Stomach (tissue), 19 donors: ENCODE measurements at places on chromosomes 11 and 22.

- no peak for DNase-seq
Observed at GRCh38 chr22:17794726-17795542, 20.7 kb upstream of the BID start.

GRCh38 chr22:17243524-17243923 lies 24.3 kb upstream of the ADA2 start:
- DNase-seq: no peak

DNA sequence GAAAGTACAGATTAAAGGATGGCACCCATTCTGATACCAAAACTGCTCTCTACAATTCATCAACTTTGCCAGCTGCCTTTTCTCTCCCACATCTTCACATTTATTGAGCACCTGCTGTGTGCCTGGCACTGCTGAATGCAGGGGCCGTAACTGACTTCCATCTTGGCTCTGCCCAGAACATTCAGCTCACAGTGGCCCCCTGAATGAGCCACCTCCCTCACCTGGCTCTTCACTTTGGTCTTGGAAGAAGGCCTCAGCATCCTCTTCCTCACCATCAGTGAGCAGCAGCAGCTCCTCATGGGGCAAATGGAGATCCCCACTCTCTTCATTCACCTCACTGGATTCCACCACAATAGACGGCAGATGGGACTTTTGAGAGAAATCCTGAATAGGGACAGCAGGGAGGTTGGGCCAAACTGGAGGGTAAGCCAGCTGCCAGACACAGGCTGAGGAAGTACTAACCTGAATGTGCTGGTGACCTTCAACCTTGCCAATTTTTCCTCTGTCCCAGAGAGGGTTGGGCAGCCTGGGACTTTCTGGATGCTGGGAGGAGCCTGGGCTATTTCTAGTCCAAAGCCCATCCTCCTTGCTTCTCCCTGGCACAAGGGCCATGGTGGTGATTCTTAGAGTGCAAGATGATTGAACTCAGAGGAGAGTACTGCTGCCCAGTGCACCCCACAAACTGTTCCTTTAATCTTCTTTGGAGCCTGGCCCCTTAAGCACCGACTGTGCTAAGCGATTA lies 1.9 kb upstream of the UQCC3 start:
- no peak for DNase-seq

GRCh38 chr11:2942872-2943710 lies 13.9 kb upstream of the PHLDA2 start:
- no peak for DNase-seq

- no peak for DNase-seq
Observed at GRCh38 chr11:45489281-45489905, 176.0 kb downstream of the CHST1 start.

DNA sequence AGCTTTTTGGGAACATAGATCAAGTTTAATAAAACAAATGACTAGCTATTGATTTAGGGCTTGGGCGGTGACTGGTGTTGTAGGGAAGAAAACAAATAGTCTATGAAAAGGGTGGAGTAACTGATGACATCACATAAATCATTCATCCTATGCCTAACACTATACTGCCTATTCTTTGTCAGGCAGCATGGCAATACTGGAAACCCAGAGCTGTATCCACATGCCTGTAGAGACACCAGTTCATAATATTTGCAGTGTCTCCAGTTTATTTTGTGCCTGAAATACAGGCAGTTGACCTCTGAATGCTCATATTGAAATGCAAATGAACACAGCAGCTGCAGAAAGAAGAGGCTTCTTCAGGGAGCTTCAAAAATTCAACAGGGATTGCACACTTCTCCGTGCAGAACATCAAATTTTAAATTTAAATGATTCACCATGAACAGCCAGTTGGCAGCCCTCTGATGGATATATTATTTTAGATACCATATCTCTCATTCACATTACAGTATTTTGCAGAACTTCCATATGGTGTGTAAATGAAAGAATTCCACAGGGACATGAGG lies 283.1 kb upstream of the CTSC start:
- no peak for DNase-seq

DNA sequence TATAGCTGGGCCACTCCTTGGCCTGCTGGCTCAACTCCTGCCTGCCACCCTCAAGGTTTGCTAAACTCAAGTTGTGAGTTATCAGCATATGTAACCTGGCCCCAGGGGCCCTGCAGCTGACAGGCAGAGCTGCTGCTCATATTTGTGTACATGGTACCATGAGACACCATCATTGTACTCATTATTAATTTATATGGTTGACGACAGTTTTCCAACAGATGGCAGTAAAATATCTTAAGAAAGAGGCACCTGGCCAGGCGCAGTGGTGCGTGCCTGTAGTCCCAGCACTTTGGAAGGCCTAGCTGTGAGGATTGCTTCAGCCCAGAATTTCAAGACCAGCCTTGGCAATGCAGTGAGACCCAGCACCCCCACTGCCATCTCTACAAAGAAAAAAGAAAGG lies 11.4 kb upstream of the DENND5A start:
- DNase-seq: peak; percentile 30

DNA sequence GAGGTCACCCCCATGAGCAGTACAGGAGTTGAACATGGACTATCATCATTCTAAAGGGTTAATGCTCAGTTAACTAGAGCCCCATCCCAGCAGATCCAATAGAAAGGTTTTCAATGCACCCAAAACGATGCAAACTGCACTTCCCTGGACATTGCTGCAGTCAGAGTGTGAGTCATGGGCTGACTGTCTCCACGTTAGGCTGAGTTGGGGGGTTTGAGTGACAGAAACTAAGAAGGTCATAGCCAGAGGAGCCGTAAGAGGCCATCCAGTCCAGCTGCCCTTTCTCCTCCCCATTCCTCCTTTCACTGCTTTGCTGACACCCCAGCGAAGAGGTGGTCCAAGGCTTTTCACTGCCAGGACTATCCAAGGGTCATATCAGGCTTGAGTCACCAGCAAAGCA lies 10.5 kb upstream of the OR2AT4 start:
- DNase-seq: no peak

DNA sequence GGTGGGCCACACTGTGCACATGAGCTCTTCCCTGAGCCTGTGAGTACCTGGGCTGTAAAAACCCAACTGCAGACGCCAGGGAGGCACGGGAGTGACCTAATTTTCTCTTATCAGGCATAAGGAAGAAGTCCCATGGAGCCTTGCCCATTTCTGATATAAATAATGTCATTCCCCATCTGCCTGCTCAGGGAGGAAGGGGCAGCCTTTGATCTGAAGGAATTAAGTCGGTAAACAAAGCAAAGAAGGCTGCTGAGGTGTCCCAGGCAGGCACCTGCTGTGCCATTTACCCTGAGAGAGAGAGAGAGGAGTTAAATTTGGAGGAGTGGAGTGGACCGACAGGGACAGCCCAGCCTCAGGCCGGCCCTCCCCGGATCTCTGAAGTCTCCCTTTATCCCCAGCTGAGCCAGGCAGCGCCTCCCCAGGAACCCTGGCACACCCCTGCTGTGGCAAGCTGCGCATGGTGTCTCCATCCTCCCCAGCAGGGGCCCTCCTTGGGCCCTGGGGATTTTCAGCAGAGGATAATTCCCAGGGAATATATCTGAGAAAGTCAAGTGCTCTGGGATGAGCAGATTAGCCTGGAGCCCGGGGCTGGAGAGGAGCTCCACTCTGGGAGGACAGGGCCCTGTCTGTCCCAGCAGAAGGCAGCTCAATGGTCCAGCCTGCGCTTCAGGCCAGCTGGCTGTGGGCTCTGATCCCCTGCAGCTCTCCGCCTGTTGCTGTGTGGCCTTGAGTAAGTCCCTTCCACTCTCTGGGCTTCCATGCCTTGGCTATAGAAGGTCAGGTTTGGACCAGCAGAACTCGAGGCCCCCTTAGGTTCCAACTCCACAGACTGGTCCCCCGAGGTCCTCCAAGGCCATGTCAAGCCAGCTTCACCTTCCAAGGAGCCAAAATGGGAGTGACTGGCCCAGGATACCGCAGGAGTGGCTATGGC lies 17.5 kb upstream of the CABP7 start:
- DNase-seq: no peak

DNA sequence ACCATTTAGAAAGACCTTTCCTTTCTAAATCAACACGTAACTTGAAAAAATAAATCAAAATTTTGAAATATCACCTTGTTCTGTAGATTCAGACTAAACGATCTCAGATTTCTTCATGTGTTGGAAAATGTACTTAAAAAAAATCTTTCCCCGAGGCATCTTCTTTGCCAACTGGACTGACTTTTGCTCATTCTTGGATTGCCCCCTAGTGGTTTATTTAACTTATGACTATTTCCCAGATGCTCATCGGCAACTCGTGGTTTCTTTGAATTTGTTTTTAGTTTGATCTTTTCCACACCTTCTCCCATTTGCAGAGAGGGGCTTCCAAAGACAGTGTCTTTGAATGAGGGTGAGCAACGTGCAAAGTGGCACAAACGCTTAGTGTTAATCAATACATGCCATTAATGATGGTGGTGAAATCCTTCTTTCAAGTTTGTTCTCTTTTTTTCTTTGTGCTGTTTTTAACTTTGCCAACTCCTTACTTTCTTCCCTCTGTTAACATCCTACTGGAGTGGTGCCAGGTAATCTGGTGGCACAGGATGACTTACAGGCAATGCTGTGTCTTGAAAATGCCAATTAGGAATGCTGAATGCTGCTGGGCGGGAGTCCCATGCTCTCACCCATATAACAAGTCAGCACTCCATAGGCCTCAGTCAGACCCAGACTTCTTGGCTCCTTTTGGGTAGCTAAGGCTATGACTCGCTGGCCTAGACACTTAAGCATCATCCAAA lies 18.3 kb downstream of the PRSS23 start:
- no peak for DNase-seq

DNA sequence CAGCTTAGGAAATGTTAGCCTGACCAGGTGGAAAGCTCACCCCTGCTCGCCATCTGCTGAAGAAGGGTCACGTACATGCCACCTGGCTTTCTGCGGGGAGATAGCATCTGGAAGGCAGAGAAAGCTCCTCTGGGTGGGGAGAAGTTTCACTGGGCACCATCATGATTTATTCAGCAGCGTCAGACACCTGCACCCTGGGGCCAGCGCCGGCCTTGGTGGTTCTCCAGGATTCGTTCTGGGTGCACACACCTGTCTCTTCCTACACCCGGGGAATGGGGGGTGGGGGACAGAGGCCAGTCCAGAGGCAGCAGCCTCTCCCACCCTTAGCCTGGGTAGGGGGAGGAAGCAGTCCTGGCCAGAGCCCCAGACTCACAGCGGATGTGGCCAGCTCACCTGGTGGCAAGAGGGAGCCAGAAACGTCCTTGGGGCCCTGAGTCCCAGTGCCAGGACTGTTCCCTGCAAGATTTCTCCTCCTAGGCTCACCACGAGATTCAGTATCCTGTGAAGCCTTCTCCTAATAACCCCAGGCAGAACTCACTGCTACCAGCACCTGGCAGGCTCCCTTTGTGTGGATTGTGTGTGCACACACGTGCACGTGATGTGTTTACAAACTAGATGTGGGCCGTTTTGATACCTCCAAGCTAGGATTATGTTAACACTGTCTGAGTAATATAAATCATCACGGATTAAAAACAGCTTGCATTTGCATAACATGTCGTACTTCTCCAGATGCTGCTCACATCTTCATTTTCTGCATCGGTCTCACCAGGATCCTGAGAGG lies 17.3 kb upstream of the RASD2 start:
- DNase-seq: no peak

DNA sequence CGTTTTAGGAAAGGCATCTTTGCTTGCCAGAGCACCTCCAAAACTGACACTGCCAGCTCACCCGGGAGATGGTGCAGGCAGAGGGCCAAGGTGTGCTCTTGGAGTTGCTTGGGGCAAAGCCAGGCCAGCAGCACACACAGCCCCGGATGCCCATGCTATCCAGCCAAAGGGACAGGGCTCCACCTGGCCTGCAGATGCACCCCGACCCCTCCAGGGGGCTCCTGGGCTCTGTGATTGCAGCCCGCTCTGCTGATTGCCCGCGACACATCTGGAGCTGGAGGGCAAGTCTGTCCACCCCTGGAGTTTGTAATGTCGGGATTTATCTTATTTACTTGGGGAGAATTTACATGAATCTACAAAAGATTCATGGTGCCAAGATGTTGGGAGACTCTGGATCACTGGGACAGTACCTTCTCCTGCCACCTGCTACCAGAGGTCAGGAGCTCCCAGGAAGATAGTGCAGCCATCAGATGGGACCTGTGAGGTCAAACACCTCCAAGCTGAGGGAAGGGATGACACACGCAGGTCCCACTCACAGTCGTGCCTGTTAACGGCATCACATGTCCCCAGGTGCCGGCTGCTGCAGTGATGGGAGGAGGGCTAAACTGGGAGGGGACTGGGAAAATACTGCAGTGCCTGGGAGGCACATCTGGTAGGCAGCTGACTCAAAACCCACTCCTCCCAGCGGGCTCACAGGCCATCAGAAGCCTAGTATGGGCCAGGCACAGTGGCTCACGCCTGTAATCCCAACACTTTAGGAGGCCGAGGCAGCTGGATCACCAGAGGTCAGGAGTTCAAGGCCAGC lies 17.2 kb downstream of the CBX7 start:
- DNase-seq: peak; percentile 76

DNA sequence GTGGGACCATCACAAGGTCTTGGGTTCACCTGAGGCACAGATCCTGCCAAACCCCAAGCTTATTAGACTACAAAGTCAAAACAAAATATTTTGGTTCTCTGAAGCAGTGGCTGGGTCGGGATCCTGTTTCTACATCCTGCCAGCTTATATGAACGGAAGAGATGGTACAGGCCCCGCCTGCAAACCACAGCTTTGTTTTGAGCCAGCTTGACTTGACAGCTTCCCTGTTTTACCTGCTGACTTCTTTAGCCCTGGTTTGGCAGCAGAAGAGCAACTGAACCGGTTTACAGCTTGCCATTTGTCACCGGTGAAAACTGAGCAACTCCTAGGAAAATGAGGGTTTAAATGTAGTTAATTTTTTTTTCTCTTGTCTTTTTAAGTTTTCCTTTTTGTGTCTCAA lies 11.4 kb downstream of the PACS1 start:
- peak; percentile 78 for DNase-seq

GRCh38 chr11:130816546-130817329 lies 99.5 kb downstream of the SNX19 start:
- DNase-seq: no peak

DNA sequence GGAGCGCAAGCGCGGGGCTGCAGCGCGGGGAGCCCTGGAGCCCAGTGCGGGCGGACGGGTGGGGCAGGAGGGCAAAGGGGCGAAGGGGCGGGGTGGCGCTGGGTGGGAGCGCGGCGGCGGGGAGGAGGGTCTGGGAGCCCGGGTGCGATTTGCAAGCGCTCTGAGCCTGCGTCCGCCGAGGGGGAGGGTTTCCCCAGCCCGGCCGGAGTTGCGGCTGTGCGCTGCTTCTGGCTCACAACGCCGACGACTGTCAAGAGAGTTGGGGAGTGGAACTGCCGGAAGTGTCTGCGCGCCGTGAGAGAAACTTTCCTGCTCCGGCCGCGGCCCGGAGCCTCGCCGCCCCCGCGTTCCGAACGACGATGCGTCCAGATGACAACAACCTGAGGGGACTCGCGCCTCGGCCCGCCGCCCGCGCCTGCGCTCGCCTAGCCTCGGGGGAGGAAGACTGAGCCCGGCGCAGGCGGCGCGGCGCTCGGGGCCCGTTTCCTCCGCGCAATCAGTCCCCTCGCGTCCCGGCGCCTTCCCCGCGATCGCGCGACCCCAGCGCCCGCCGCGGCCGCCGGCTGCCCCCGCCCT lies at the start of gene ARHGAP42:
ARHGAP42 (plus strand) TSS at position 235 of the 576 bp plus-strand sequence. CDS start 391 bp downstream, outside the sequence.
- DNase-seq: peak; percentile 70

DNA sequence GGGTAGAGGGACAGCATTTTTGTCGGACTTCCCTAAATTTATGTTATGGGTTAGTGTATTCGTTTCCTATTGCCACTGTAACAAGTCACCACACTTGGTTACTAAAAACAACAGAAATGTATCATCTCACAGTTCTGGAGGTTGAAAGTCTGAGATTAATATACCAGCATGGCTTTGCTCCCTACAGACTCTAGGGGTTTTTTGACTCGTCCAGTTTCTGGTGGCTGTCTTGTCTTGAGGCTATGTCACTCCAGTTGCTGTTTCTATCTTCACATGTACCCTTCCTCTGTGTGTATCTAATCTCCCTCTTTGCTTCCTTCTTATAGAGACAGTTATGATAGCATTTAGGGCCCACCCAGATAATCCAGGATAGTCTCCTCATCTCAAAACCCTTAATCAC lies 9.1 kb upstream of the CCDC179 start:
- no peak for DNase-seq
